CD8-positive, alpha-beta memory T cell (primary cell): ENCODE measurements at places on chromosomes 16 and 17. TPM values are rescaled to one million over a fixed set of nuclear protein-coding genes. Genes with fewer than 3 reads are reported as not detected.

The GP2 gene
- not detected for polyA plus RNA-seq

The HSD3B7 gene
- not detected for polyA plus RNA-seq

The TOM1L1 gene
- not detected for polyA plus RNA-seq

The TSPAN10 gene
- polyA plus RNA-seq = 0.49 TPM

The ARSG gene
- 9.5 TPM for polyA plus RNA-seq

The C1QTNF8 gene
- polyA plus RNA-seq = not detected

The TEKT5 gene
- not detected for polyA plus RNA-seq

The KRTAP2-2 gene
- not detected for polyA plus RNA-seq

The GH2 gene
- polyA plus RNA-seq = not detected

The CSF3 gene
- polyA plus RNA-seq = not detected

The MYLK3 gene
- not detected for polyA plus RNA-seq

The ARHGAP44 gene
- polyA plus RNA-seq = not detected

The CDR2L gene
- 0.06 TPM for polyA plus RNA-seq

The USP7 gene
- polyA plus RNA-seq = 12.6 TPM

The SPATA20 gene
- polyA plus RNA-seq = 11.0 TPM

The HOXB9 gene
- not detected for polyA plus RNA-seq

The MYH13 gene
- polyA plus RNA-seq = not detected

The MAF gene
- polyA plus RNA-seq = 2.2 TPM

The SLC7A6OS gene
- 28.2 TPM for polyA plus RNA-seq

The ITGAD gene
- 0.12 TPM for polyA plus RNA-seq

The TBKBP1 gene
- 1.8 TPM for polyA plus RNA-seq

The RNF43 gene
- 1.4 TPM for polyA plus RNA-seq

The NPIPB6 gene
- 0.28 TPM for polyA plus RNA-seq
